Stimulated activated CD8-positive, alpha-beta memory T cell treated with anti-CD3 and anti-CD28 coated beads, Interleukin-15, amount 100 ng/mL, for 4 hours (primary cell): ENCODE measurements at places on chromosomes 5 and 9.

GRCh38 chr9:109245310-109245897, 75.5 kb downstream of the EPB41L4B start:
- DNase-seq, result no peak

- DNase-seq, result no peak
These were observed 42.8 kb downstream of the TEX10 start for GRCh38 chr9:100309992-100310391.

DNA sequence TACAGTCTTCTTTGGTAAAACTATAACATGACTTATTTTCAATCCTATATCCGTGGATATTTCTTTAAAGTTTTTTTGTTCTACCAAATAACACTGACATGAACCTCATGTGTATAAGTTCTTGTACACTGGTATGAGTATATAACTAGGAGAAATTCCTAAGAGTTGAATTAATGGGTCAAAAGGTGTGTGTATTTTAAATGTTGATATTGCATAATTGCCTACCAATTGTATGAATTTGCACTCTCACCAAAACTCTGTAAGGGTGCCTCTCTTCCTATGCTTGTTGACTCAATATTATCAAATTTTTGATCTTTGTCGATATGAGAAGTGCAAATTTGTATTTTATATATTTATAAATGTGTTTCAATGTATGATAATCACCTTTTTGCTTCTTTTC, 22.9 kb upstream of the CCL21 start:
- DNase-seq, result no peak

- DNase-seq, result no peak
These were observed 21.0 kb upstream of the C5orf63 start for GRCh38 chr5:127094161-127094814.

DNA sequence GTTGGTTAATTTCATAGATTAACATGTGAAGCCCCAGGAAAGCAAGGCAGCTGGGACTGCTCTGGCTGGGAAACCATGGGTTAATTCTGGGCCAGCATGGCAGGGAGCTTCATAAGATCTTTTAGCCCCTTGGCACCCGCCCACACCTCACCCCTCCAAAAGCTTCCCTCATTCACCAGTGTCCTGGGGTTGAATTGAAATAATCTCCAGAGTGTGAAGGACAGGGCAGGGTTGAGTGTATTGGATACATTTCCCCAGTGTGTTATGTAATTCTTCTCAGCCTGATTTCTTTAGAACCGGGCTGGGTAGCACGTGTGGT, 19.4 kb downstream of the WNT8A start:
- DNase-seq, result no peak

DNA sequence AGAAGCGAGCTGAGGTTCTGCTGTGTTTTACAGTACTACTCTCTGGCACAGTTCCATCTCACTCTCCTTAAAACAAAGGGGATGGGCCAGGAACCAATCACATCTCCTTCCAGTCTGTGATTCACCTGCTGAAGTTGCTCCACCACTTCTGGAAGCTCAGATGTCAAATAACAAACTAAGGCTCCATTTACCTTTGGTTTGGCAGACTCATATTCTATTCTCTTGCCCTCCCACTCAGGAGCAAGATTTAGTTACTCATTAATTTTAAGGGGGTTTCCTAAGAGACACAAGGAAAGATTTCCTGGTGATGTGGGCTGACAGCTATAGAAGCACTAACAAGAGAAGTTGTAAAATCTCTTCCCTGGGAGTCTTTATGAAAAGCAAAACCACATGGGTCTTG, 37.8 kb upstream of the KIF2A start:
- DNase-seq, result no peak

DNA sequence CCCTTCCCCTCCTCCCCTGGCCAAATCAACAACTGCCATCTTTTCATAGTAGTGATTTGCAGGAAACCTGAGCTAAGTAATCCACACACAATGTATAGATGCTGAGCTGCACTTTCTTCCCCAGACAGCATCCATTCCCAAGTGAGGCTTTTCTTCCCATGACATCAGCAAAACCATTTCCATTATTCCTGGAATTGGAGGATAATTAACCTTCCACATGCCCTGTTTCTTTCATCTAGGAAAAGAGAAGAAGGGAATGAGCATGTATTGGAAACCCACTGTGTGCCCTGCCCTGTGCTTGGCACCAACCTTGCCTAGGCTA, 268.0 kb downstream of the ZSWIM6 start:
- DNase-seq, result no peak

GRCh38 chr5:14560091-14560595, 21.4 kb upstream of the OTULINL start:
- no peak for DNase-seq

DNA sequence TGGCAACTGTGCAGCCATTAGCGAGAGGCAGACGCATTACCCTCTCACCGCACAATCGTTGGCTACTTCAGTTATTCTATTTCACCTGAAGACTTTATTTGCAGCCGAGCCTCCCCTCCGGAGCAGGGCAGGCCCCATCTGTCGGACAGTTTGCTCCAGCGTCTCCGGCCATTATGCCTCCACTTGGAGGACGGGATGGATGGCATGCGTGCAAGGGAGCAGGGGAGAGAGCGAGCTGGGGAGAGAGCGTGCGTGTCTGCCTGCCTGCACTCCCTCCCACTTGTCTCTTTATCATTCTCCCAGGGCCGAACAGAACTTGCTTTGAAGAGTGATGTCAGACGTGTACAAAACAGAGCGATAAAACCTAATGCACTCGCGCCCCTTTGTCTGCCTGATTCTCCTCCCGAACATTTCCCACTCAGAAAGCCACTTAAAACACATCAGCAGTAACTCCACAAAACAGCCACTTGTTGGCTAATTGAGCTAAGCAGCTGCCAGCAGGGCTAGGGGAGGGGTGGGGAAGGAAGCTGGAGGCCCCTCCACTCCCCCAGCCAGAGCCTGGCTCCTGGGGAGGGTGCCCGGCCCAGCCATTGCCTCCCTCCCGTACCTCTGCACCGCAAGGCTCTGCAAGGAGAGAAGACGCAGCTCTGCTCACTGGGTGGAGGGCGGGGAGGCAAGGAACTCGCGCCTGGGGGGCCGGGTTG, 43.4 kb upstream of the FUBP3 start:
- no peak for DNase-seq

DNA sequence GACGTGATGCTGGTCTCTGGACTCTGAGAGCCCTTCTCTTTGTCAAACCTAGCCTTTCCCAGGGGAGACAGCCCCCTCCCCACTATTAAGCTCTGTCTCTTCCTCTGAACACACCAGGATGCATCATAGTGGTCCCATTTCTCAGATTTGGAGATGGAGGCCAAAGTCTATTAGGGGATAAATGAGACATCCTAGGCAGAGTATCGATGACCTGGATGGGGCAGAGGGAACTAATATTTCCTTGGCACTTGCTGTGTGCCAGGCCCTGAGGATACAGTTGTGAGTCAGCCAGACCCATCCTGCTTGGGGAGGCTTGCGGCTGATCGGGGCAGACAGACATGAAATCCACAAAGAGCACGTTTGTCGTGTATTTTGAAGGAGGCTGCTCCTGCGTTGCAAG, 5.2 kb downstream of the DNM1 start:
- DNase-seq, result no peak

DNA sequence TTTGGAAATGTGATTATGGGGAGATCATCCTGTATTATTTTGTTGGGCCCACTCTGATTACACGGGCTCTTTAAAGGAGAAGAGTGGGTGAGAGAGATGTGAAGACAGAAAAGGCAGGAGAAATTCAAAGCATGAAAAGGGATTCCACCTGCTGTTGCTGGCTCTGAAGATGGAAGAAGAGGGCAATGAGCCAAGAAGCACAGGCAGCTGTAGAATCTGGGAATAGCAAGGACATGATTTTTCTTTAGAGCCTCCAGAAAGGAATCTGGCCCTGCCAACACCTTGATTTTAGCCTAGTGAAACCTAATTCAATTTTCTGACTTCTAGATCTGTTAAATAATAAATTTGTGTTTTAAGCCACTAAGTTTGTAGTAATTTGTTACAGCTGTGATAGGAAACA, 11.3 kb downstream of the C9 start:
- no peak for DNase-seq

GRCh38 chr9:73805111-73805510, 653.4 kb downstream of the ANXA1 start:
- no peak for DNase-seq

DNA sequence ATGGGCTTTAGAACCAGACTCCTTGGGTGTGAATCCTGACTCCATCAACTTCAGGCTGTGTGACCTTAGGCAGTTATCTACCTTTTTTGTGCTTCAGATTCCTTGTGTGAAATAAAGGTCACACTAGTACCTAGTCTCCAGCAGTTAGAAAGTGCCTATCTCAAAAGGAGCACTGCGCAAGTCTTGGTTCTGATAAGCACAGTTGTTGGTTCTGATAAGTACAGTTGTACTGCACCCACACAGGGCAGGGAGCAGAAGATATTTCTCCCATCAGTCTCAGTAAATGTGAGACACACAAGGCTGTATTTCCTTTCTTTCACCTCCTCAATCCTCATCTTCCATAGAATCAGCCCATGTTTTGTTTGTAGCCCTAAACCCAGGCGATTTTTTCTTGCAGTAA, 116.6 kb upstream of the DPYSL3 start:
- DNase-seq, result no peak

DNA sequence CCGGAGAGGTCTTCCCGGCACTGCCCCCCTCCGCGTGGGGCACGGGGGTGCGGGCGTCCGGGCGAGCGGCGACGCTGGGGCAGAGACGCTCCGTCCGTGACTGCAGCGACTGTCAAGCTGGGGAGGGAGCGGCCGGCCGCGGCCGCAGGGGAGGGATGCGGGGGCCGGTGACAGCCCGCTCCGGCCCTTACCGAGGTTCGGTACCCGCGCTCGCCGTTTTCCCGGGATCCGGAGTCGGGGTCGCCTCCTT, 400 bp downstream of the KDM4C start:
- no peak for DNase-seq

GRCh38 chr5:170945275-170945674, 83.5 kb downstream of the RANBP17 start:
- no peak for DNase-seq

- no peak for DNase-seq
These were observed 72.6 kb upstream of the IL12B start for GRCh38 chr5:159402856-159403255.

DNA sequence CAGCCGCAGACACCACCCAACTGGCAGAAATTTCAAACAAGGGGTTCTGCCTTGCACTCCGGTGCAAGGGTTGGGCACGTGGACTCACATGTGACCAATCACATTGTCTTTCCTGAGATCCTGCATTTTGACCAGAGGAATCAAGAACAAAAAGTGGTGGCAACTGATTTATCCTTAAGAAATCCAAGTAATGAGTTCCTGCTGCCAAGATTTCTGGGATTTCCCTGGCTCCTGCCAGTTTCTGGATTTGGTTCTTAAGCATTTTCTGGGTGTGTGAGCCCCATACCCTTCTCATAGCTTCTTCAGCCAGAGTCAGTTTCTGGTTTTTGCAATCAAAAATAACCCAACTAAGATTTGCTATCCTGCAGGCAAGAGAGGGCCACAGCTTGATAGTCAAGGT, 17.4 kb upstream of the KCNIP1 start:
- DNase-seq, result no peak

- DNase-seq, result no peak
These were observed 49.8 kb downstream of the LSM11 start for GRCh38 chr5:157793301-157793700.

GRCh38 chr5:73862796-73863195, 236.8 kb downstream of the ARHGEF28 start:
- no peak for DNase-seq

DNA sequence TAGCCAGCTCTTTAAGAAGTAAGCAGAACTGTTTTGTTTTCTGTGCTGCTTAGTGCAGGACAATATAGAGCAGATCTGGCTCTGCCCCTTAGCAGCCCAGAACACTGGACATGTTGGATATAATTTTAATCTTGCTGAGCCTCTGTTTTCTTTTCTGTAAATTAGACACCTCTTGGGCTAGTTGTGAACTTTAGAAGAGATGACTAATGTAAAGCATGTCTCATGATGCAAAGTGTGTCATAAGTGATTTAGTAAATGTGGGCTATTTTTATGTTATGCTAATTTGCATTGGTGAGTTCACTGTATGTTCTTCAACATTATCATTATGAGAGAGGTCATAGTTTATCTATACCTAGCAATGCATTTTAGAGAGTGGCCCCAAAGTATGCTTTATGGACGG, 156.1 kb upstream of the ADAMTSL1 start:
- no peak for DNase-seq

DNA sequence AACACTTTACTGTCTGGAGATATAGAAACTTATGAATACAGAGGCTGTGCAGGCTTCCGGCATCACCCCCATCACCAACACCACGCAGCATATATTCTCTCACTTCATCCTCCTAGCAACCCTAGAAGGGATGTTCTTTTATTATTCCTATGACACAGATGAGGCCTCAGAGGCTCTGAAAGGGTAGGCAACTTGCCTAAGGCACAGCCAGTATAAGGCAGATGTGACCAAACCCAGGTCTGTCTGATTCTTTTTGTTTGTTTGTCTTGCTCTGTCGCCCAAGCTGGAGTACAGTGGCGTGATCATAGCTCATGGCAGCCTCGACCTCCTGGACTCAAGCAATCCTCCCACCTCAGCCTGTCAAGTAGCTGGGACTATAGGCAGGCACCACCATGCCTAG, 22.8 kb upstream of the CORO2A start:
- DNase-seq, result no peak

DNA sequence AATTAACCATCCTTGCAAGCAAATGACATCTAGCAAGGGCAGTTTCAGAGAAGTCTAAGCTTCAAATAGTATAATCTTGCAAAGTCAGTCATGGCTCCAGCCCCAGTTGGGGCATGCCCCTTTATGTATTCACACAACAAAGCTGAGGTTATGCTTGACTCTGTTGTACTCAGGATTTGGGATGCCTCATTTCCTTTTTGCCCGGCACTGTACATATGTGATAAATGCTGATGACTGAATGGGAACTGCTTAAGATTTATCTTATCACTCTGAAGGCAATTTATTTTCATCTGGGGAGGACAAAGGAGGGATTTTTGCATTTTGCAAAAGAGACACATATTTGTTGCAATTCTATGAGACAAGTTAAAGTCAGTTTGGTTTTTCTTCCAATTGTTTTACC, 219.2 kb downstream of the TRPM3 start:
- DNase-seq, result no peak

DNA sequence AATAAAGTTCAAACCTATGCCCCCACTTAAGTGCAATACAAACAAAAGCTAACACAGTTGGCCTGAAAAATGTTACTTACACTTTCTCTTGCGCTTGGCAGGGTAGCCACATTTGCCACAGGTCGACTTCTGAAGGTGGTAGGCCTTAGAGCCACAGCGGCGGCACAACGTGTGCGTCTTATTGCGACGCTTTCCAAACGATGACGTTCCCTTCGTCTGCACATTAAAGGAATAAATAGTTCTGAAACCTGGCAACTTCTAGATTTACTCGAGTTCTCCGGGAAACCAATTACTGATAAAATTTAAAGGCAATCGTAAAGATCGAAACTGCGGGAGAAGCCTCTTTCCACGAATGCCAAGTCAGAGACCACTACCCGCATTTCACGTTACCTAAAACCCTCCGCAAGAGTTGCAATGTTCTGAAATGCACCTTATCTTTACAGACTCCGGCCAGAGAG, 602 bp downstream of the RPL37 start:
- DNase-seq, result no peak

DNA sequence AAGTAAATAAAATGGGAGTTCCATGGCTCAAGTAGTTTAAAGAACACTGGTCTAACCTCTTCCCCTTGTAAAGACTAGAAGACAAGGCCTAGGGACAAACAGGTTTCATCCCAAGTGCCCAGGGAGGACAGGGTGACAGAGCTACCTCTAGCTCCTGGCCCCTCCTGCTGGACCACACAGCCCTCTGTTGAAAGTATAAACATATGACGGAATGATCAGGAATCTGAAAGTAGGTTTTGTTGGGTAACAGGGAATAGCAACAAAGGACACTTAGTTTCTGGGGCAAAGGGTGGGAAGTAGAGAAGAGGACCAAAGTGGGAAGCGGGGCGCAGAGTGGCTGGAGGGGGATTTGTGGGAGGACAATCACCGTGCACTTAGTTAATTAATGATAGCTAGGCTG, 67.0 kb upstream of the DAB2IP start:
- no peak for DNase-seq
